Activated CD4-positive, alpha-beta T cell treated with anti-CD3 and anti-CD28 coated beads, Interleukin-10, Interleukin-2, amounts not matched to agents 100 ng/mL and 50 ng/mL, durations not matched to agents 16 hours and 8 hours (primary cell): ENCODE measurements at places on chromosomes 13 and 19.

GRCh38 chr13:26820871-26821270, 60.3 kb upstream of the GPR12 start:
- no peak for DNase-seq

DNA sequence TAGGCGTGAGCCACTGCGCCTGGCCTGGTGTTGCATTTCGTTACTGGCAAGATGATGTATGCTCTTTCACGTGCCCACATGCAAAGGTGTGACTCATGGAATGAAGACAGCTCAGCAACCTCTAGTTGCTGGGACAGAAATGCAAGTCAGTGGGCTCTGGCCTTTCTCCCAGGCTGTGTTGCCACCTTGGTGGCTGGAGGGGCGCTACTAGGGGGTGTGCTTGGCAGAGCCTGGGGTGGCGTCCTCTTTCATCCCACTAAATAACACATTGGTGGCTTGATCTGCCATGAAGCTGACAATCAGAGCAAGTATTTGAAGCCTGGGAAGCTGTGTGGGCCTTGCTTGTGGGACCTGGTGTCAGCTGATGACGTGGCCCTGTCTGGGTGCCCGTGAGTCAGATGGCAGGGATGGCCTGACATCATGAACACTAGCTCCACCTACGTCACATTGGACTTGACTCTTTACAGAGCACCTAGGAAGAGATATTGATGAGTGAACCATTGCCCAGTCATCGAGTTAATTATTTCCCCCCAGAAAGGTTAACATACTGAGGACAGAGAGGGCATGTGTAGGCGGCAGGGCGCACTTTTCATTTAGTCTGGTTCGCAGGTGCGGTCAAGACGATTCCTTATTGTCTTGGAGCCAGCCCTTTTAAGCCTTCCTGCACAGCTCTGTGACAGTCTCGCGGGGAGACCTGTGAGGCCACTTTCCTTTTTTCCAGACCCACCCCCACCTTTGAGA, 154.2 kb downstream of the TM9SF2 start:
- DNase-seq, result peak; percentile 53

DNA sequence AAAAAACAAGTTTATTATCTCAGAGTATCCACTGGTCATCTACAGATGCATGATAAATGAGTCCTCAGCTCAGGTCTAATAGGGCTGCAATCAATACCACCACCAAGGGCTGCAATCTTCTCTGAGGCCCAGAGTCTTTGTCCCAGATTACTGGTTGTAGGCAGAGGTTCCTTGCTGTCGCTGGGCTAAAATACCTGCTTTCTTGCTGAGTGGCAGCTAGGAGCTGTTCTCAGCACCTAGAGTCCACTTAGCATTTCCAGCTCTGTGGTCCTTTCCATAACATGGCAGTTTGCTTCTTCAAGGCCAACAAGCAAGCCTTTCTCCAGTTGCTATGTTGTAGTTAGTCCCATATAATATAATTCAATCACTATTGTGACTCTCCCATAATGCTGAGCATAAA, 351.3 kb downstream of the SLITRK1 start:
- DNase-seq, result no peak

DNA sequence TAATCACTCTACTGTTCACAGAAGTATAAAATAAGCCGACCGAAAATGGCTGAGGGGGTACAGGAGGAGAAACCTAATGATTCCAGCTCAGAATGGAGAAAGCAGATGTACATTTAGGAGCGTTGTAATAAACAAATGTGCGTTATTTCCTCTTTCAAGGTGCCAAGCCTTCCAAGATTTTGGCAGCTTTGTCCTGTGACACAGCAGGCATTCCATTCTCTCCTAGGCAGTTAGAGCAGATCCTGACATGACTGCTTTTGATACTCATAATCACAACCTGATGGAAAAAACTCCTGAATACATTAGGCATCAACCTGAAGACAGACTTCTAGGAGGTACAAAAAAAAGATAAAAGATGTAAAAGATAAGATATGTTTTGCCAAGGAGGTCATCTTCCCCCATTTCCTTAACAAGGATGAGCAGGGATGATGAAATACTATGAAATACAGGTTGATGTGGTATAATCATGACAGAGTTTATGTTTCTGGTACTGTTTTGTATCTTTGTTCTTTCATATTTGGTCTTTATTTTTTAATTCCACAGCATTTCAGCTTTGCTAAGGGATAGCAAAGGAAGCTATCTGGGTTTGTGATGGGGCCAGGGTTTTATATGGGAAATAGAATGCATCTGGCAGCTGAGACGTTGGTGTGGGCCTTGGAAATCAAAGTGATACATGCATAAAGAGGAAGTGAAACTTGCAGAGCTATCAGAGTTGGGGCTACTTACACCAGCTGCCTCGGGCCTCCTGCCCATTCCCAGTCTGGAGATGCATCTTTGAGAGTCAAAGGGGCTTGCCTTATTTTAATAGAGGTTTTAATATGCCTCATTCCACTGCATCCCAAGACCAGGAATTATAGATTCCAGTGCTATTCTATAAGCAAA, 222.5 kb downstream of the OXGR1 start:
- DNase-seq, result no peak
